ENCODE measurements at places on chromosomes 7 and 10. TPM values are rescaled to one million over a fixed set of nuclear protein-coding genes. Genes with fewer than 3 reads are reported as not detected.

DNA sequence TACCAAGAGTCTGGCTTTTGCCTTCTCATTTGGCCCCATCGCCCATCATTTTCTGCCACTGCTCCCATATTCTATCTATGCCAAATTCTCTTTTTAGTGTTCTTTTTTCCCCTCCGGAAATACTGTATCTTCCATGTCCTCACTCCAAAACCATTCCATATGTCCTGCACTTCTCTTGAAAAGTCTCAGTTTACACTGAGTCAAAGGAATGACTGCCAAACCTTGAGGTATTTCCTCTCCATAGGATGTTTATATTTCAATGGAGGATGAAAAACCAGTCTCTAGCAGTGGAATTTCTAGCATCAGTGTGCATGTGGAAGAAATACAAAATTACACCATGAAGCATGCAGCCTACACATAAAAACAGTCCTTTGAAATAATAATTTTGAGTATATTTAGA is 121.4 kb upstream of the PHYHIPL start:
- H3K27me3 ChIP-seq = no peaks in the 10 kb centered on the region
- no peaks in the 10 kb centered on the region for H3K4me1 ChIP-seq
- no peaks in the 10 kb centered on the region for H3K36me3 ChIP-seq
- DNase-seq = no peak

DNA sequence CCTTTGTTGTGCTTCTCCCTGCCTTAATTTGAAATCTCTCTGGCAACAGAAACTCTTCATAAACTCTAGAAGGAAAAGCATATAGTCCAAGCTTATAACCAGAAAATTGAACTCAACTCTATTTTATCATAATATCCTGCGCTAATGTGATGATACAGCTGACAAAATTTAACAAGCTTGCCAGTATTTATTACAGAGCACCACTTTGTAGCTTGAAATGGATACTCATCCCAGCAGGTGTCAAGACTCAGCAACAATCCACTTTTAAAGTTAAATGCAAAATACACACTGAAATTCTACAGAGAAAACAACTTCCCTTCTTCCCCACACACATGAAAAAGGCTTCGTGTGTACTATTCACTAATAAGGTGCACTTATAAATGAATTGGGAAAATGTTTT is 228.9 kb downstream of the AGMO start:
- H3K4me3 ChIP-seq = no peak overlapping the region
- no peak for DNase-seq
- H3K4me1 ChIP-seq = no peaks in the 10 kb centered on the region
- H3K27me3 ChIP-seq = no peaks in the 10 kb centered on the region
- H3K36me3 ChIP-seq = no peaks in the 10 kb centered on the region
- H3K27ac ChIP-seq = no peak overlapping the region

DNA sequence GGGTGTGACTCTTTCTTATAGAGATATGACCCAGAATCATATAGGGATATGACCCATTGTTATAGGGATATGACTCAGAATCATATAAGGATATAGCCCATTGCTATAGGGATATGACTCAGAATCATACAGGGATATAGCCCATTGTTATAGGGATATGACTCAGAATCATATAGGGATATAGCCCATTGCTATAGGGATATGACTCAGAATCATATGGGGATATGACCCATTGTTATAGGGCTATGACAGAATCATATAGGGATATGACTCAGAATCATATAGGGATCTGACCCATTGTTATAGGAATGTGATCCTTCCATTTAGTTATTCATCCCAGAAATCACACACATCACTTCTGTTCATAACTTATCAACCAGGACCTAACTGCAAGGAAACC is 312.2 kb upstream of the ADARB2 start:
- no peak overlapping the region for H3K27ac ChIP-seq
- no peaks in the 10 kb centered on the region for H3K27me3 ChIP-seq
- no peak overlapping the region for H3K4me3 ChIP-seq
- H3K36me3 ChIP-seq = no peaks in the 10 kb centered on the region

DNA sequence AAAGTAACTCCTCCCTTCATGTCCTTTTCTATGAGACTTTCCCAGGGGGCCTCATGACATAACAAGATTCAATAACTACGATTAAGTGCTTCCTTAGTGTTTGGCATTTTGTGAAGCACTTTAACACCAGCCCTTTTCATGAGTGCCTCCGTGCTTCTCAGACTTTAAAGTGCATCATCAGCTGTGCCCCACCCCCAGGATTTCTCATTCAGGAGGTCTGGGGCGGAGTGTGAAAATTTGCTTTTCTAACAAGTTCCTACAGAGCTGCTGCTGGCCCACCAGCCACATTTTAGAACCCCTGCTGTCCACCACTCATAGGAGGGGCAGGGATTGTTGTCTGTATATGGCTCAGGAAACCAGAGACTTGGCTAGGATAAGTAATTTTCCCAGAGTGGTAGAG is 445.3 kb downstream of the LRMDA start:
- no peaks in the 10 kb centered on the region for H3K36me3 ChIP-seq
- no peak for DNase-seq
- H3K4me1 ChIP-seq = no peaks in the 10 kb centered on the region
- H3K27ac ChIP-seq = no peak overlapping the region
- no peak overlapping the region for H3K4me3 ChIP-seq

PPP1R17 gene
- total RNA-seq = not detected
